ENCODE measurements at places on chromosomes 6 and 20.

DNA sequence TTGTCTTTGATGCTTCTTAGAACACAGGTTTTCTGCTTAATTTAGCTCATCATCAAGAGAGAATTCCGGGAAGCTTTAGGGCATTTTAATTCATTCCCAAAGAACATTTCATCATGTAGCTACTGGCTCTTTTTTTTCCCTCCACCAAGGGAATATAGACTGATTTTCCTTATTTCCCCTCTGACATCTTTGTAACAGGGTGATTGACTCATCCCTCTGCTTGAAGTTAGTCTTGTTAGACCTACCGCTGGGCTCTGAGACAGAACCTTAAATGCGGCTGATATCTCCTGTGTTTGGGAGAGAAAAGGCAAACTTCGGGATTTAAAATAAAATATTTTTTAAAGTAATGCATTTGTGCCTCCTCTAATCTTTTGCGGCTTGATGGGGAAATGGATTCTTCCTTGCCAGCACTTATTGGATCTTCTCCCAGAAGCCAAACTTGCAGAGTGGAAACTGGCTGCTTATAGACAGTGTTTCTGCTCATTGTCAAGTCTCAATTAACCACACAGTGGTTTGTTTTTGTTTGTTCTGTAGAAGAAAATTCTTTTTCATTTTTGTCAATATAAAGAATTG is 272.7 kb upstream of the PLCB4 start:
- no peak for DNase-seq

- DNase-seq, result no peak
Observed at GRCh38 chr6:156348424-156348823, 428.8 kb upstream of the ARID1B start.

DNA sequence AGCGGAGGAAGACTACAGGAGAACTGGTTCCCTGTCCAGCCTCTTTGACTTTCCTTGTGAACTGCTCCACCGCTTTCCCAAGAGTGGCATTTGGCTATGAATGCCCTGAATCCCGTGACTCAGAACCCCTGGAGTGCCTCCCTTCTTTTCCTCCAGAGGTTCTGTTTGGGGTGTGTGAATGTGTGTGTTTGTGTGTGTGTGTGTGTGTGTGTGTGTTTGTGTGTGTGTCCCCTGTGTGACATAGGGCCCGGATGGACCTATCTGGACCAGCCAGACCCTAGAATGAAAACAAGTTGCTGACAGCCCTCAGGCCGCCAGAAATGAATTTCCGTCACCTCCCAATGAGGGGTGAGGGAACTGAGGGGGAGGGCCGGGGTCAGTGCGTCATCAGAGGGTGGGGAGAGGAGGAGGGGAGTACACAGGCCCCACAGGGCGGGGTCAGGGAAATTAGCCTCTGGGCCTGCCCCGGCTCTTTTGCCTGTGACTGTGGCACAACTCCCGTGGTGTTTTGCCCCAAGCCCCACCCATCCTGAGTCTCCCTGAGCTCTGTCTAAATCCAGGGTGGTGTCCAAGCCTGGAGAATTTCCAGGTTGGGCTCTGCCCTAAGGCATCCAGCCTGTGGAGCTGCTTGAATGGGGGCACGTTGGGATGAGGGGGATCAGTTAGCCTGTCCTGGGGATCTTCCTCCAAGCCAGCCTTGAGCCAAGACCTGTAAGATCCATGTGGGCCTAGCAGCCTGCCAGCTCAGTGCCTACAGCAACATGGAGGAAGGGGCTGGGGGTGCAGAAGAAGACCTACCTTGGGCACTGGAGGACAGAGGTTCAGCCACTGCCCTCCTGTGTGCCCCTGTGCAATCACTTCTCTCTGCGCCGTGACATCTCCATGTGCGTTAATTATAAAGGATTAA is 15.2 kb upstream of the MRPS18A start:
- DNase-seq, result peak; percentile 16

- DNase-seq, result no peak
Observed at GRCh38 chr20:20130399-20130798, 78.1 kb downstream of the CFAP61 start.

GRCh38 chr20:22430154-22430745 is 154.1 kb downstream of the FOXA2 start:
- no peak for DNase-seq

- no peak for DNase-seq
Observed at GRCh38 chr20:38192323-38192885, 27.3 kb upstream of the TGM2 start.

DNA sequence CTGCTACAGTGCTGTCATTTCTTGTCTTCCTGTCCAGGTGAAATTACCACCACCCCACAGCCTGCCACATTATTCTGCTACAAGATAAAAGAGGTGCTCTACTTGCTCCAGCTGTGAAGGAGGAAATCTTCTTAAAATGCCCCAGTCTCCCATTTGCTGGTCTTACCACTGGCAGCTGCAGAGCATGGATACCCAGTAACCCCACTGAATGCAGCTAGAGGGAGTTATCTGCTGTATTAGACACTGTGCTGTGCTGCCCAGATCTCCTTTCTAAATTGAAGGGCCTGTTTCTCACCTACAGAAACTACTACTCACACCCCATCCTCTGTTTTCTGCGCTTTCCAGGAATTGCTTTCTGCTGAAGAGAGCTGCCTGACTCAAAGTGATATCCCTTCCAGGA is 517.8 kb downstream of the PKHD1 start:
- no peak for DNase-seq

DNA sequence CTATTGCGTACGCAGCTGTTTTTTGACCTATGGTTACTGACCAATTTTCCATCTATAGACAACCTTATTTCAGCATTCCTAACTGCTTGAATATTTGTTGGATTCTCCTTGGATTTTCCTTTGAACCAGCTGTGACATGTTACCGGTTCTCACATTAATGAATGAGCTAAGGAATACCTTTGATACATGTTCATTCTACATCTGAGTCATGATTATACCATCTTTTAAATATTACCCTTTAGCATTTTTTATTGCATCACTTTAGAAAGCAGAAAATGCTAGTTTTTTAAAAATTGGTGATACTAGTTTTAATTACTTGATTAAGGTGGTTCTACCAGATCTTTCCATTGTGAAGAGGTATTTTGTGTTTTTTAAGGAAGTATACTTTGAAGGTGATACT is 1.9 kb upstream of the IGF2R start:
- no peak for DNase-seq

GRCh38 chr6:39599973-39600372 is 125.2 kb downstream of the KIF6 start:
- no peak for DNase-seq

DNA sequence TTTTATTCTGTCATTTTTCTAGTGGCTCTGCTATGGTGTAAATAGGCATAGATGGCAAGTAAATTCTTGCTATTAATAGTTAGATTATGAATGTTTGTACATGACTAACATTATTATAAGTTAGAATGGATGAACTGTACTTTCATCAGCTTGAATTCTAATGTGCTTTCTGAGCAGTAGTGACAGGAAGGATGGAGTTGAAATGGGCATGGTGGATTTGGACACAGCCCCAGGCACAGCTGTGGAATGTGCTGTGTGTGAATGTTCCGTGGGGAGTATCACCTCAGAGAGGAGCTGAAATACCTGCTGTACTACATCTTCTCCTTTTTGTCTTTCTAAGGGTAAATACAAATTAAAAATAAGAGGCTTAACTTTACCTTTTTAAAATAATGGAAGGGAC is 66.8 kb downstream of the FBXO5 start:
- DNase-seq, result no peak

- DNase-seq, result no peak
Observed at GRCh38 chr6:145895802-145896201, 68.4 kb downstream of the SHPRH start.

- DNase-seq, result no peak
Observed at GRCh38 chr6:71902261-71902660, 15.9 kb downstream of the RIMS1 start.

DNA sequence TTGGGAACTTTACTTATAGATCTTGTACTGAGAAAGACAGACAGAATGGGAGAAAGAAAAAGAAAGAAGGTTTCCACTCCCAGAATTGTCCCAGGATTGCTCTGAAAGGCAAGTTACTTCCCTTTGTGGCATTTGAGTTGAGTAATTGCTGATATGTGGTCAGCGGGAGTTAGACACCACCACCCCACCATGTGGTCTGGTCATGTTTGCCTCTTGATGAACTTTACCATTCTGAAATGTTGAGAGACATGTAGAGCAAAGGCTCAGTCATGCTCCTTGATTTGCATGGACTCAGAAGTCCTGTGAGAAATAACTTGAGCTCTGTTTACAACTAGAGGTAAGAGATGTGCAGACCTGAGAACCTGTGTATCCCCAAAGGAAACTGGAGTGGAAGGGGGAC is 17.1 kb downstream of the TCF21 start:
- no peak for DNase-seq

DNA sequence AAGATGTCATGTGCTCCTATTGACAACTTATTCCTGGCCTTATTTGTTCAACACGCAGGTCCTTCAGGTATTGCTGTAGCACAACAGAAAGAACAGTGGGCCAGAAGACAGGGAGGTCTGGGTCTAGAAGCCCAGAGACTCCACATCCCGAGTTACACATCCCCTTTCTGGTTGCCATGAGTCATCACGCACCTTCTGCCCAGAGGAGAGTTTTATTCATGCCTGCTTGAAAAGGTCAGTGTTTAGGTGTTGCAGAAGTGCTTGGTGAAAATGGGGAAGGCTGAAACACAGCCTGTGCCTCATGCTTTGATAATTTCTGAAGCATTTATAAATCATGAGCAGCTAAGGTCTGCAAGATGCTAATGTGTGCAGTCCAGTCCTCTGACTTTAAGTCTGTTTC is 256.4 kb downstream of the GMPR start:
- DNase-seq, result no peak

DNA sequence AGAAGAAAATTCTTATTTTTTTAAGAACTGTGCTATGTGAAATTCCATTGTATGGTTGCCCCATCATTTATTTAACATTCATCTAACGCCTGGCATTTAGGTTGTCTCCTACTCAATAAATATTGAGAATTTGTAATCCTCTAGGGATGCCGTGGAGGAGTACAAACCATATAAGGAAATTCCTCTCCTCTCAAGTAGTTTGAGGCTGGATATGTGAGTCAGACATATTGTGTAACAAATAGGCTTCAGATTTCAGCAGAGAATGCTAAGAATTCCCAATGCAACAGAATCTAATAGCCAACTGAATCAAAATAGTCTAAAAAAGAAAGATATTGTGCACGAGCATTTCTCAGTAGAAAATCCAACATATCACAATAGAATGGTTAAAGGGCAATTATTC is 174.7 kb downstream of the OTOR start:
- DNase-seq, result no peak

DNA sequence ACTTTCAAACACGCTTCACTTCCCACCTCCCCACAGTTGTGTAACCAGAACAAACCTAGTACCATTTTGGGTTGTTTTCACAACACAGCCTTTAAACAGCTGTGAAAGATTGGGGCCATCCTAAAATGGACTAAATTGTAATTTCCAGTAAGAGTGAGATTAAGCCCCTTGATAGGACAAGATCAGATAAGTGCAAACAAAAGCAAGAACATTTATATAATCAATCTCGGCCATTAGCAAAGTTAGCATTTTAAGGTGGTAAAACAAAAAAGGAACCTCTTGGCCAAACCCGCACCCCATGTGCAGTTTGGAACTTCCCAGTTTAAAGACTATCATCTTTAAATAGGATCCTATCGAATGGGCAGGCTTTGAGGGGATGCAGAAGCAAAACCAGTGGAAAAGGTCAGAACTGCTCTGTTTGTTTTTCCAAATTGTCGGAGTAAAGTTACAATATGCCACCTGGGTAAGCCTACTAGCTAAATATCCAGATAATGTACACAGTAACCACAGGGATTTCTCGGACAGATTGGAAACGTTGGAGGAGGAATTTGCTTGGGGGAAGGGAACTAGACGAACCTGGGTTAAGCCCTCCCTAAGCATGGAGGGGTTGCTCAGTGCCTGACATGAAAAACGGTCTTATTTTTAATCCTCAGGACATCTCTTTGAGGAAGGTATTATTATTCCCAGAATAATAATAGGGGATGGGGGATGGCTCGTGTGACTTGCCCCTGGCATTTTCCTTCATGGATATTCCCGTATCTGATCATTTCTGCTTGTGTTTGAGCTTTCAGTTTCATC is 159.8 kb upstream of the SALL4 start:
- no peak for DNase-seq

DNA sequence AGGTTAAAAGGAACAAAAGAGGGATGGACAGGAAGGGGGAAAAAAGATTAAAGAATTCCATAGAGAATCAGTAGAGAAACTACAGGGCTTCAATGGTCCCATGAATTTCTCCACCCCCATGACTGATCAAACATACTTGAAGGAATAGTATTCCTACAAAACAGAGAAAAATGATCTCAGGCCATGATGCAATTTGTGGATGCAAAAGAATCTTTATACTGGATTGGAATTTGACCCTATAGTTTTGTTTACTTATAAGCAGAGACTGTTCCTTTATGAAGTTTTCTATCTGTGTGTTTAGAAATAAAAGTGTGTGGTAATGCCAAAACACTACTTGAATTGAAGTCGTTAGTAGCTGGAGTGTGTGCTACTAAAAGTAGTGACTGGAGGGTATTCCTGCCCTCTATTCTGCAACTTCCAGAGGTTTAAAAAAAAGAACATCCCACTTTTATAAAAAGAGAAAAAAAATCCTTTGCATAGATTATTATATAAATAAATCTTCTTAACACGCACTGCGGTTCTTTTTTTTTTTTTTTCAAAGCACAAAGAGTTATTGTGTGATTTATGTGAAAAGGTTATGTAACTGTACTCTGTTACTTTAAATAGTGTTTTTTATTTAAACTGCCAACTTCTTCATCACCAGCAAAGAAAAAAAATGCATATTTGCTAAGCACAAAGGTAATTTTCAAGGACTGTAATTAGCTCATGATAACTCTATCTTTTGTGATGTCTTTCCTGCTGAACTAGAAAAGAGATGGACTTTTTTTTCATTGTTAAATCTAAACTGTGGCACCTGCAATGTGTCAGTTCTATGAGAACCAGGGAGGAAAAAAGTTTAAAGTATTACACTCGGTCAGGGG is 214.5 kb upstream of the CITED2 start:
- DNase-seq, result no peak

GRCh38 chr6:14025160-14025559 is 92.4 kb upstream of the CD83 start:
- peak; percentile 22 for DNase-seq

GRCh38 chr6:156658966-156659821 is 118.0 kb upstream of the ARID1B start:
- no peak for DNase-seq
